ENCODE measurements at places on chromosomes 7 and 10.

DNA sequence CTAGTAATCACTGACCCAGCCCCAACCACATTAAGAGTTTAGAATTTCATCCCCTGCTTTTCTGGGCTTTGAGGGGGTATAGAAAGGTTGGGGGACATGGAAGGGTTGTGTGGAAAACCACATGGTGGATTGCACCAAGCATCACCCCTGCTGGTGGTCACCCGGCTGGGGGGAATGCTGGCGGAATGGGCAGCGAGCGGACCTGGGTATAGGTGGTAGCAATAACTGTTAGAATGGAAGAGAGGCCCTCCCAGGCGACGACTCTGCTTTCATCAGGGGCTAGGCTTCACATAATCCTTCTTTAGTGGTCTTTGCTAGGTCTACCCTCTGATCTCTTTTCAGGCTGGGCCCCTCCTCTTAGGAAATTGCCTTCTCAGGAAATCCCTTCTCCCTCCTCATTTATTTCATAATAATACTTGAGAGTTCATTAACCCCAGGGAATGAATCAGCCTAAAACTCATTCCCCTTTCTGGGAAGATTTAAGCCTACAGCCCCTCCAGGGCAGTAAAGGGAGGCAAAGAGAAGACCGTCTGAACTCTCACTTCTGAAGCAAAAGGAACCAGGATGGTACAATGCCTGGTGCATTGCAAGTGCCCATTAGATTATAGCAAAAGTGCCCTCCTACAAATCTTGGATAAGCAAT, 90.7 kb upstream of the LEP start:
- DNase-seq = no peak

DNA sequence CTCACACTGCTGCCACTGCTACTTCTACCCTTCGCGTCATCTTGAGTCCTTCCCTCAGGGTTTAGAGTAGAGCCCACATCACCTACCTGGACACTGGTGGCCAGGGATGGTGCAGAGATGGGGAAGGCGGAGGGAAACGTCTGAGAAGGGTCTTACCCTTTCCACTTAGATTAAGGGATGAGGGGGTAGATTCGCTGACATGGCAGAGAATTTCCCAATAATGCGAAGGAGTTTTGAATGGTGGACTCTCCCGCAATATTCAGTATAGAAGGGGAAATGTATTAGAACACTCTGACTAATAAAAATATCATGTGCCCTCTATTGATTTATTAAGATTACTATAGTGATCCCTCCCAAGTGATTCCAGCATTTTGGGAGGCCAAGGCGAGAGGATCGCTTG, 209.5 kb upstream of the KIAA1217 start:
- DNase-seq = no peak

DNA sequence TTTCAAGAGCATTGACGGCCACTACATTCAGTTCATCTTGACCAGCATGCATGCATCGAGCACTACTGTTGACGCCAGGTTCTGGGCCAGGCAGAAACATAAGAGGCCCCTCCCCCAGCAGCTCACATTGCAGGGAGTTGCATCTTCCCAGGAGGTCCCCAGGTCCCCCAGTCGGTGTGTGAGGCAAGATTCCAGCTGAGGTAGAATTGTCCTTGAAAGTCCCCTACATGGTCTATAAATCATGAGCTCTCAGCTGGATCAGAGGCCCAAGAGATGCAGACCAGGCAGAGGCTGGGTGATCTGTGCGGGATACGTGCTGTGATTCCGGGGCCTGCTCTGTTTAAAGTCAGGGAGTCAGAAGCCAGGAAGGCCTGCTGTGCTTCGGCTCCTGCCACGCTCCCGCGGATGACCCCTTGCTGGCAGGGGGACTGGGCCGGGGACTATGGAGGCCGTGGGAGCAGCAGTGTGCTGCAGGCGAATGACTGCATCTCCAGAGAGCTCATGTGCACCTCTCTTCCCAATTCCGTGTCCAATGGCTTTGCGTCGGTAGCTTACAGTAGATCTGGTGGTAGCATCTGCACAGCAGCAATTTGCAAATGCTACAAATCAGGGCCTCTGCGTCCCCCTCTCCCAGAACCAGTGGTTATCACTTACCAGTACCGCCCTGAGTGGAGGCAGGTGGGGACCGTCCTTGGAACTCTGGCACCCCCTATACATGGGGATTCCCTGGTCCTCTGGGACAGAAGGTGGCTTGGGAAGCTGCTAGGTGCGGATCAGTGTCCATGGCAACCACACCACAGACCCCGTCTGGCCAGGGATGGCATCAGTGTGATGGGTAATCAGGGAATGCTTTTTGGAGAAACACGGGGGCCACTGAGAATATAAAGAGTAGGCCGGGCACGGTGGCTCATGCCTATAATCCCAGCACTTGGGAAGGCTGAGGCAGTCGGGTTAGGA, 93.6 kb downstream of the RGS10 start:
- no peak for DNase-seq

DNA sequence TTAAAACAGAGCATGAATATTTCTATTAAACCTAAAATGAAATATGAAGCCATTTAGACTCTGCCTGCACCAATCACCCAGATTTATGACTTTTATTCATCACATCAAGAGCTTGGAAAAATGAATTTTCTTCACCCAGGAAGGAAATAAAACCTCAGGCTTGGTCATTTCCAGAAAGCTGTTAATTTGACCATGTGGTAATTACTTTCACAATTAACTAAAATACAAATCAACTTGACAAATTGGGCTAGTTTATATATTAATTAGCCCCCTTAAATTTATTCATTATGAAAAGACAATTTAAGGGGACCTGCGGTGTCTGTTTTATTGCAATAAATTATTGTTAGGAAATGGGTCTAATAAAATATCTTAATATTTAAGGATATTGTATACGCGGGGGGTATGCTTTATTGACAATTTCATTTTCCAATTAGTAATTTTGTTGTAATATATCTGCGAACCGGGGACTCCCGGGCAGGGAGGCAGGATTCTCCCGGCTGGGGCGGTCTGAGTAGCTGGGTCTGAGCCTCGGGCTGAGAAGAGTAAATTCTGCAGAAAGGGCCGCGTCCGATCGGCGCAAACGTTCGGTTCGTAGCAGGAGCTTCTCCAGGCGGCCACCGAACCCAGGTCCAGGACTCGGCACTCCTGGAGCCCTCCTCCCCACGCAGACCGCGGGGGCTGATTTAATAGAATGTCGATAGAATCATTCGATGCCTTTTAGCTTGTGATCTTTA, 9.4 kb upstream of the MNX1 start:
- no peak for DNase-seq

GRCh38 chr10:46033602-46034011, 3.2 kb upstream of the NCOA4 start:
- peak; percentile 67 for DNase-seq

DNA sequence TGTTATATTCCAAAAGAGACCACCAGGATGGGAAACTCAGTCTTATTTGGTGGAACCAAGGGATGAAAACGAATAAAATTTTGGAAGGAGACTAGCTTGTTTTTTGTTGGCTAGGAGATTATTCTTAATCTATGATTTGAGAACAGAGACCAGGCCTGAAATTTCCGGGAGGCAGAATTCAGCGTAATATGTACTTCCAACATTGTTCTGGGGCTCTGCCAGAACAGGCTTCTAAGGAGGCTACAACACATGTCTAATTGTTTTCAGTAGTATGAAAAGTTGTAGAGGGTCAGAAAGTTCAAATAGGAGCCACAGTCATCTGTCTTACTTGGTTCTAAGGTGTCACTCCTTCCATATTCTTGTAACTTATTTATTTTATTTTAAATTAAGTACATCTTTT, 1.7 kb downstream of the DDX21 start:
- no peak for DNase-seq

- no peak for DNase-seq
Observed at GRCh38 chr10:106836933-106837663, 327.4 kb downstream of the SORCS1 start.

DNA sequence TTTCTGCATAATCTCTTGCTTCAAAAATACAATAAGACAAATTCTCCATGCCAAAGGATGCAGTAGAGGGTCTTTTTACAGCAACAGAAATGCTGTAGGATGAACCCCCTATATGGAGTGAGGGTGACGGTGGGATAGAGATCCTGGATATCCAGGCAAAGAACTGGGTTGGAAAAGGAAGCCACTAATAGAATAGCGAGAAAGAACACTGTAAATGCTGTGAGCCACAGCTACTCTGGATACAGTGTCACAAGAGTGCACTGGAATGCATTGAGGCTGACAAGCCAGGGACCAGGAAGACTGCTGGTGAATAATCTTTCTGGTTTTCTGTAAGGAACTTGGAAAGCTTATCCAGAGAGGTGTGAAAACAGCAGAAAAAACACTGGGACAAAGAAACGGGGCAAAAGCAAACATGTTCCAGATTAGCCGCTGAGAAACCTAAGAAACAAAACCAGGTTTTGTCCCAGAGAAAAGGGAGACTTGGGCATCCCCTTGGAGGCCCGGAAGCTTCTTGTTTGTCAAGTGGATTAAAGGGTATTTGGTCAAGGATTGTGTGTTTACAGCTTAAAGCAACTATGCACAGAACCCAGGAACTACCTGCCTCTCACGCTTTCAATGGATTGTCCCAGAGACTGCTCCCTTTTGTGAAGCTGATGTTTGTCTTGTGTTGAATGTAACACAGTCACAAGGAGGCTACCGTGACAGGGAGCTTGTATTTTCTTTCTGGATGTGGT, 6.2 kb upstream of the MSMB start:
- DNase-seq = no peak

DNA sequence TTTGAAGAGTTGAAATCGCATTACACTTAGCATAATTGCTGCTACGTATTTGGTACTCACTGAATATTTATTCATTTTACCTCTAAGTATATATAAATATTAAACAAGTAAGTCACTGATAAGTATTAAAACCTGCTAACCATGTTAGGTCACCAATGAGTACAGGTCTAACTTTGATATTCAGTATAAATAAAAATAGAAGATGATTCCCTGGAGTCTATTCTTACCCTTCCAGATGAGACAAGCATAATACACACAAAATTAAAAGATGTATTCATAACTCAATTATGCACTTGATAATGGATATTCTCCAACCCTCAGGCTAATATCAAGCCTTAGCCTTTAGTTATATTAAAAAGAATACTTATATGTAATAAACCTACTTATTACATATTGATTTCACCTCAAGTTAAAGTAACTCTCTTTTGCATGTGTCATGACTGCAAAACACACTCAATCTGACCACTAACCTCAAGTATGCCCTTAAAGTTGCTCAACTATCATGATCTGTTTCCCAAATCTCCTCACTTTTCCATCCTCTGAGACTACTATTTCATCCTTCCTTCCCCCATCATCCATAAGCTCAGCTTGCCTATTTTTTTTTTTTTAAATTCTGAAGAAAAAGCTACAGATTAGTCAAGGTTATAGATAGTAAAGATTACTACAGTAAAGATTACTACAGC, 46.8 kb downstream of the IPMK start:
- no peak for DNase-seq

DNA sequence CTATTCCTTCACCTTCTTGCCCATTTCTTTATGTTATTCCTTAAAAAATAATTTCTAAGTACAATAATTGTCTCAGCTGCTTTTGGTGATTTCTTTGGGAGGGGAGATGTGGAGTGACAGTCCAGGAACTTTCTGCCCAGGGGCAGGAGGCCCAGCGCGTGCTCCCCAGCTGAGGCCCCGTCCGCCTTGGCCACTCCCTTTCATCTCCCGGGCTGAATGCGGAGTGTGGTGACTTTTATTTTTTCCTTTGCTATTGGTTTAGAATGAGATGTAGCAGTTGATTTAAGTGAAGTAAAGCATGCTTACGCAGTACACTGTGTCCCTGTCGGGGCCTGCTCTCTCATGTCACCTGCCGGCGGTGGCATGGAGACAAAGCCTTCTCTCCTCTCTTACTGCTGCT, 141.6 kb downstream of the MGMT start:
- no peak for DNase-seq

DNA sequence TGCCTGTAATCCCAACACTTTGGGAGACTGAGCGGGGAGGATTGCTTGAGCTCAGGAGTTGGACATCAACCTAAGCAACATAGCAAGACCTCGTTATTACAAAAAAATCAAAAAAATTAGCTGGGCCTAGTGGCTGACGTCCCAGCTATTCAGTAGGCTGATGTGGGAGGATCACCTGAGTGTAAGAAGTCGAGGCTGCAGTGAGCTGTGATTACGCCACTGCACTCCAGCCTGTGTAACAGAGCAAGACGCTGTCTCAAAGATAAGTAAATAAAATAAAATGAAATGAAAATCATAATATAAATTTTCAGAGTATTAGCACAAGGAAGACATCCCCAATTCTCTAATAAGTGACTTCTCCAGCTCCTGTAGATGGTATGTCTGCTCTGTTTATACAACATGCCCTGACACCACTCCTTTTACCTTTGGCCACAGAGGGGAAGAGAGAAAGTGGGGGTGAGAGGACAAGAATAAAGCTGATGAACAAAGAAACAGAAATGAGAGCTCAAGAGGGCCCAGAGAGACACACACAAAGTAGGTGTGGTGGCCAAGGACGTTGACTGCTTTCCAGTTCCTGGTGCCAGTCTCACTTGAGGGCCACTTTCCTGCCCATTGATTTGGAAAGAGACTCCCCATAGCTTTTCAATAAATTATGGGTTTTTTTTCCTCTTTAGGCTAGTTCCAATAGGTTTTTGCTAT, 62.9 kb downstream of the PTTG1IP2 start:
- DNase-seq = no peak

- peak; percentile 65 for DNase-seq
Observed at GRCh38 chr7:130875265-130875741, 141.3 kb upstream of the KLF14 start.

Measured in stomach (tissue), 19 donors.